ENCODE measurements at places on chromosomes 11 and 22.

- no peak for DNase-seq
These were observed 23.2 kb downstream of the CASP5 start for GRCh38 chr11:104999721-105000120.

GRCh38 chr11:134861490-134862104 lies 449.6 kb upstream of the B3GAT1 start:
- no peak for DNase-seq

- DNase-seq, result no peak
These were observed 5.4 kb downstream of the FADS2 start for GRCh38 chr11:61833471-61833870.

- DNase-seq, result no peak
These were observed 392.2 kb downstream of the TBC1D22A start for GRCh38 chr22:47154621-47155081.

DNA sequence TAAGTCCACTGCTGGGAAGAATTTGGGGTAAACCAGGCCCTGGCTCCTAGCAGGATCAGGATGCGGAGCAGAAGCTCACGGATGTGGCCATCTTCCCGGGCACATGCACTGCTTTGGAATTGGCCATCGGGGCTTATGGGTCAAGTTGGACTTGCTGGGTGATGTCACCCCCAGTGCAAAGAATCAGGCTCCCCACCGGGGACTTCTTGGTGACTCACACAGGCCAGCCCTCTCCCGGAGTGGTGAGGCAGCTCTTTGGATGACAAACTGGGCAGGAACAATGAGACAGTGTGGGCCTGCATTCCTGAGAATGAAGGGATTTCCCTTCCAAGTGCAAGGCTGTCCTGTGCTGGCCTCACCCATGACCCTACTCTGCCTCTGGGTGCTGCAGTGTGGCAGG lies 128.8 kb upstream of the ANO1 start:
- peak; percentile 48 for DNase-seq

DNA sequence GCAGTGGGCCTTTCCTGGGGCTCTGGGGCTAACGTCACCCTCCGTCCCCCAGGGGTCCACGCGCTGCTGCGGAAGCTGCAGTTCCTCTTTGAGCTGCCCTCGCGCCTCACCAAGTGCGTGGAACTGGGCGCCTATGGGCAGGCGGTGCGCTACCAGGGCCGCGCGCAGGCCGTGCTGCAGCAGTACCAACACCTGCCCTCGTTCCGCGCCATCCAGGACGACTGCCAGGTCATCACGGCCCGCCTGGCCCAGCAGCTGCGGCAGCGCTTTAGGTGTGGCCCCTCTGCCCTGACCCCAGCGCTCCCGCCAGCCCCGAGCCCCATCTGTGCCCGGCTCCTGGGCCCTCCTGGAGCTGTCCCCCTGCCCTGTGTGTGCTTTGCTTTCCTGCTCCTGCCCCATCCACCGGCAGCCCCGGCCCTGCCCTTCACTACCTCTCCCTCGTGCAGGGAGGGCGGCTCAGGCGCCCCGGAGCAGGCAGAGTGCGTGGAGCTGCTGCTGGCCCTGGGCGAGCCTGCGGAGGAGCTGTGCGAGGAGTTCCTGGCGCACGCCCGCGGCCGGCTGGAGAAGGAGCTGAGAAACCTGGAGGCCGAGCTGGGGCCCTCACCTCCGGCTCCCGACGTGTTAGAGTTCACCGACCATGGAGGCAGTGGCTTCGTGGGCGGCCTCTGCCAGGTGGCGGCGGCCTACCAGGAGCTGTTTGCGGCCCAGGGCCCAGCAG lies 3.8 kb upstream of the TM7SF2 start:
- peak; percentile 27 for DNase-seq

- no peak for DNase-seq
These were observed 8.1 kb upstream of the LINC01488 start for GRCh38 chr11:69473276-69473845.

DNA sequence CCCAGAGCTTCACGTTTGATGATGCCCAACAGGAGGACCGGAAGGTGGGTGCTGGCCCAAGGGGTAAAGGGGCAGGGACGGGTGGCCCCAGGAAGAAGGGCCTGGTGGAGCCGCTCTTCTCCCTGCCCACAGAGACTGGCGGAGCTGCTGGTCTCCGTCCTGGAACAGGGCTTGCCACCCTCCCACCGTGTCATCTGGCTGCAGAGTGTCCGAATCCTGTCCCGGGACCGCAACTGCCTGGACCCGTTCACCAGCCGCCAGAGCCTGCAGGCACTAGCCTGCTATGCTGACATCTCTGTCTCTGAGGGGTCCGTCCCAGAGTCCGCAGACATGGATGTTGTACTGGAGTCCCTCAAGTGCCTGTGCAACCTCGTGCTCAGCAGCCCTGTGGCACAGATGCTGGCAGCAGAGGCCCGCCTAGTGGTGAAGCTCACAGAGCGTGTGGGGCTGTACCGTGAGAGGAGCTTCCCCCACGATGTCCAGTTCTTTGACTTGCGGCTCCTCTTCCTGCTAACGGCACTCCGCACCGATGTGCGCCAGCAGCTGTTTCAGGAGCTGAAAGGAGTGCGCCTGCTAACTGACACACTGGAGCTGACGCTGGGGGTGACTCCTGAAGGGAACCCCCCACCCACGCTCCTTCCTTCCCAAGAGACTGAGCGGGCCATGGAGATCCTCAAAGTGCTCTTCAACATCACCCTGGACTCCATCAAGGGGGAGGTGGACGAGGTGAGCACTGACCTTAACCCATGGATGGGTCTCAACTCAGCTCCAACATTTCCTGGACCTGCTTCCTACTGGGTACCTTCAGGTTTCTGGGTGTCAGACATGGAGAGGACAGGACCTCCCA lies 2.0 kb downstream of the RIC8A start:
- no peak for DNase-seq

- no peak for DNase-seq
These were observed 7.4 kb upstream of the IFITM3 start for GRCh38 chr11:328012-328411.

- DNase-seq, result no peak
These were observed 3.4 kb downstream of the DSCAML1 start for GRCh38 chr11:117793583-117793982.

- DNase-seq, result no peak
These were observed 87.1 kb upstream of the RAG2 start for GRCh38 chr11:36684840-36685801.

DNA sequence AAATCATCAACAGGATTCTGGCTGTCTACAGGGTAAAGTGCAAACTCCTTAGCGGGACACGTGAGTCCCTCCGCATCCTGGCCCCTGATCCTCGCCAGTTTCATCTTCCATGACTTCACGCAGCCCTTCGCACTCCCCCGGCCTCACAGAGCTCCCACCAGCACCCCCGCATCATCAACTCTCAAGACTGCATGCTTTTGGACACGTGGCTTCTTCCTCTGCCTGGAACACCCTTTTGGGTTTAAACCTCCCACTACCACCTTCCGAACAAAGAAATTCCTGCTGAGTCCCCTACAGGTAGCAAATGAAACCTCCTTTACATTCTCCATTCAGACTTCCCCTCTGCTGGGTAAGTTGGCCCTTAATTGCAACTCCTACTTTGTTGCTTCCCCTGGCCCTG lies 12.6 kb upstream of the EIF3M start:
- peak; percentile 50 for DNase-seq

Measured in H9 (cell line).